ENCODE measurements at places on chromosomes 4 and X.

GRCh38 chr4:39124885-39125599 lies 57.3 kb upstream of the WDR19 start:
- DNase-seq, result no peak
- H3K27ac ChIP-seq, result no peak overlapping the region
- H3K4me1 ChIP-seq, result peaks cover 2% of the 10 kb centered on the region
- H3K36me3 ChIP-seq, result peaks cover 16% of the 10 kb centered on the region

- no peaks in the 10 kb centered on the region for H3K36me3 ChIP-seq
- H3K27ac ChIP-seq, result no peak overlapping the region
- no peaks in the 10 kb centered on the region for H3K4me1 ChIP-seq
- H3K27me3 ChIP-seq, result peaks cover 2% of the 10 kb centered on the region
These were observed 50.9 kb downstream of the REPS2 start for GRCh38 chrX:16997313-16997712.

- no peaks in the 10 kb centered on the region for H3K36me3 ChIP-seq
- no peaks in the 10 kb centered on the region for H3K27me3 ChIP-seq
- no peak overlapping the region for H3K4me3 ChIP-seq
- H3K4me1 ChIP-seq, result no peaks in the 10 kb centered on the region
- no peak for DNase-seq
These were observed 665.7 kb upstream of the ACTRT1 start for GRCh38 chrX:128717635-128718578.

DNA sequence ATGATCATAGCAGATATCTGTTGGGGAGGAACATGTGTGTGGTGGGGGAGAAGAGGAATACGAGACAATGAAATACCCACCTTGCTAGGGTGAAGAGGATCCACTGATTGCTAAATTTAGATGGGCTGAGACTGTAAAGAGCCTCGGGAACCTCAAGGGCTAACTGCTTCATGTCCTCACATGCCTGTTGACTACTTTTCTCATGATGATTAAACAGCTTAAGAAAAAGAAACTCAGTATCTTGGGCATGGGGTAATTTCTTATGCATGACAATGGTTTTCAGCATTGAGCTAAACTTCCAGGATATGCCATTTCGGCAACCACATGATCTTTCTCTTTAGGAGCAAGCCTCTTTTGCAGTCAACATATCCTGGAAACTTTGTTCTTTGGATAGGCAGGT lies 3.9 kb upstream of the LNX1 start:
- H3K4me3 ChIP-seq, result no peak overlapping the region
- H3K27ac ChIP-seq, result no peak overlapping the region
- H3K27me3 ChIP-seq, result peaks cover 44% of the 10 kb centered on the region
- DNase-seq, result no peak
- peaks cover 12% of the 10 kb centered on the region for H3K4me1 ChIP-seq

DNA sequence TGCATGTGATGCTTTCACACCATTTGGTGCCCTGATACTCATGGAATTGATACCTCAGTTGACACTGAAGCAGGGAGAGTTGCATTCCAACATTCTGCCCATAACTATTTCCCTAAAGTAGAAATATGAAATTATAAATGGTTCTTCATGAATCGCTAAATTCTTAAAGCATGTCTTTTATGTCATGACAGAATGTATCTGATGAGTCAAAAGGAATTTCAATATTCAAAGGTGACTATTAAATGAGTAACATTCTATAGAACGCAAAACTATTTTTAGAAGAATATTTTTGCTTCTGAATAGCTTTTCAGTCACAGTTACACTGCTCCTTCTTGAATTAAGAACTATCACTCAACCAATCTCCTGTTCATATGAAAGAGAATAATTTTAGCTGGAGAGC lies 152.8 kb downstream of the ADGRA3 start:
- H3K36me3 ChIP-seq, result peaks cover 8% of the 10 kb centered on the region
- H3K4me1 ChIP-seq, result no peaks in the 10 kb centered on the region
- H3K27ac ChIP-seq, result no peak overlapping the region
- DNase-seq, result no peak
- no peaks in the 10 kb centered on the region for H3K27me3 ChIP-seq
